ENCODE measurements at places on chromosomes 2 and 18.

- DNase-seq = no peak
Measured at GRCh38 chr18:46636040-46636630, 20.9 kb downstream of the LOXHD1 start.

- no peak for DNase-seq
Measured at GRCh38 chr18:39190508-39190907, 1624.9 kb upstream of the CELF4 start.

GRCh38 chr2:20942646-20943125 lies 101.2 kb downstream of the APOB start:
- no peak for DNase-seq

GRCh38 chr18:32906506-32907310 lies 133.9 kb upstream of the KLHL14 start:
- DNase-seq = no peak

GRCh38 chr2:209985874-209986273 lies 16.6 kb upstream of the RPE start:
- no peak for DNase-seq
